ENCODE measurements at places on chromosomes 7 and 10. TPM values are rescaled to one million over a fixed set of nuclear protein-coding genes. Genes with fewer than 3 reads are reported as not detected.

Gene ANKRD2
- total RNA-seq, result 0.66 TPM

Gene GARIN1A
- total RNA-seq, result 0.33 TPM

Gene SSC4D
- total RNA-seq, result 0.55 TPM

Gene SEMA3C
- total RNA-seq, result 345 TPM

Gene NRG3
- total RNA-seq, result not detected

Gene SPDYE16
- total RNA-seq, result 0.12 TPM

Gene HTR5A
- not detected for total RNA-seq

Gene RBP3
- not detected for total RNA-seq

Gene FAM25A
- total RNA-seq, result not detected

Gene TMEM273
- total RNA-seq, result not detected

Gene ABCB8
- 50.1 TPM for total RNA-seq

Gene GFRA1
- total RNA-seq, result not detected

Gene FAM3C
- total RNA-seq, result 50.2 TPM

Gene SPDYE11
- not detected for total RNA-seq

Gene TES
- total RNA-seq, result 120 TPM

Gene CALU
- total RNA-seq, result 1,188 TPM

Gene TAS2R3
- total RNA-seq, result 0.44 TPM

Gene TRIM73
- total RNA-seq, result 0.55 TPM

Gene LRIT1
- total RNA-seq, result not detected
